ENCODE measurements at places on chromosomes 1 and 21.

- DNase-seq, result no peak
Measured at GRCh38 chr1:191490303-191490702, 668.0 kb upstream of the RGS18 start.

DNA sequence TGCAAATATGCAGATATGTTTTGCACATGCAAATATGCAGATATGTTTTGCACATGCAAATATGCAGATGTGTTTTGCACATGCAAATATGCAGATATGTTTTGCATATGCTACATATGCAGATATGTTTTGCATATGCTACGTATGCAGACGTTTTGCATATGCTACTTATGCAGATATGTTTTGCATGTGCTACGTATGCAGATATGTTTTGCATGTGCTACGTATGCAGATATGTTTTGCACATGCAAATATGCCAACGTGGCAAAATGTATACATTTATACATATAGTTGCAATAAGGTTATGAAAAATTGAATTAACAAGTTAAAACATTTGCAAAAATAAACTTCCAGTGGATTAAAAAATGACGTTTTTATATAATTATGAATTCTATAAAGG is 30.8 kb upstream of the TP53BP2 start:
- no peak for DNase-seq

DNA sequence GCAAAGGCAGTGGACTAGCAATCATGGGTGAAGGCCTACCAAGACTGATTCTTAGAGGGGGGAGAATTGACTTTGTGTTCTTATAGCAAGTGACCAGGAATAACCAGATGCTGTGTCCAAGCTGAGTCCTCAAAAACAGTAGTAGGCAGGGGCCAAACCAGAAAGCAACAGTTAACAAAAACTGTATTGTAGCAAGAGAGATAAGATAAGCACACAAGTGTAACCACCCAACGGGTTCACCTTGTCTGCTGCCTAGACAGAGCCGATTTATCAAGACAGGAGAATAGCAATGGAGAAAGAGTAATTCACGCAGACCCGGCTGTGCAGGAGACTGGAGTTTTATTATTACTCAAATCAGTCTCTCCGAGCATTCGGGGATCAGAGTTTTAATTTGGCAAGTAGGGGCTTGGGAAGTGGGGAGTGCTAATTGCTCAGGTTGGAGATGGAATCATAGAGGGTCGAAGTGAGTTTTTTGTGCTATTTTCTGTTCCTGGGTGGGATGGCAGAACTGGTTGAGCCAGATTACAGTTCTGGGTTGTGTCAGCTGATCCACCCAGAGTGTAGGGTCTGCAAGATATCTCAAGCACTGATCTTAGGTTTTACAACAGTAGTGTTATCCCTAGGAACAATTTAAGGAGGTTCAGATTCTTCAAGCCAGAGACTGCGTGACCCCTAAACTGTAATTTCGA is 8.3 kb upstream of the CSRP1 start:
- no peak for DNase-seq

GRCh38 chr1:2501041-2501819 is 25.1 kb downstream of the PLCH2 start:
- no peak for DNase-seq

DNA sequence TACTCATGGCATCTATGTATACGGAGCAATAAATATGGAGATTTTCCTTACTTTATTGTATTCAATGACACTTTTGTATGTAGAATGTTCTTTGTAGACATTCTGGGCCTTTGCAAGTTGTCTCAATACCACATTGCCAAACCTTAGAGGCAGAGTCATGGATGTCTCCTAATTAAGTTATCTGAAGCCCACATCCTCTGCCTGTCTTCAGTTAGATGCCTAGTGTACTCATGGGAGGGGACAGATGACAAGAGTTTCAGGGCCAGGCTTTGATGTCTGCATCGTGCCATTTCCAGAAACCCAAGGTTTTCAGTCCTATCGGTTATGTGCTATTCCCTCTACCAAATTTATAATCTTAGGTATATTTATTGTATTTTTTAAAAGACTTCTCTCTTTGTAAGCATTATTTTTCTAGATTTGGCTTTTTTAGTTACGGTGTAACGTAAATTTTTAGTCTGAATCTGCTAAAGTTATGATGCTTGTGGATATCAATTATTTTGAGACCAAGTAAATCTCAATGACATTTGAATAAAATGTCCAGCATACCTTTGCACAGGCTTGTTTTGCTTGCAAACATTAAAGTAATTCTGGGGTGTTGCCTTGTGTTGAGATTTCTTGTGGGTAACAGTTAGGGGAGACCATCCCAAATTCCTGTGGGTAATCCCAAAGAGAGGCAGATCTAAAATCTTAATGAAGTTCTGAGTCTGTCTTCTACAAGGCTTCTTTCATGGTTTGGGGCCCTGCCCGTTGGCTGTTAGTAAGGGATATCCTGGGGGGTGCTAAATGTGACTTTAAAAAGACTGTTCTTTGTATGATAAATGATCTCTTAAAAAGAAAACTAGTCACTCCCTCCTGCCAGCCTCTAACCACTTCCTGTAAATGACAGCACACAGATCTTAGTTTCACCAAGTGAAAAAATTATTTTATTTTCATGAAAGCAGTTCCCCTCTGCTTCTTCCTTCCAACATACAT is 8.0 kb upstream of the MACF1 start:
- no peak for DNase-seq

GRCh38 chr21:24204641-24205040 is 1402.6 kb downstream of the MRPL39 start:
- no peak for DNase-seq

DNA sequence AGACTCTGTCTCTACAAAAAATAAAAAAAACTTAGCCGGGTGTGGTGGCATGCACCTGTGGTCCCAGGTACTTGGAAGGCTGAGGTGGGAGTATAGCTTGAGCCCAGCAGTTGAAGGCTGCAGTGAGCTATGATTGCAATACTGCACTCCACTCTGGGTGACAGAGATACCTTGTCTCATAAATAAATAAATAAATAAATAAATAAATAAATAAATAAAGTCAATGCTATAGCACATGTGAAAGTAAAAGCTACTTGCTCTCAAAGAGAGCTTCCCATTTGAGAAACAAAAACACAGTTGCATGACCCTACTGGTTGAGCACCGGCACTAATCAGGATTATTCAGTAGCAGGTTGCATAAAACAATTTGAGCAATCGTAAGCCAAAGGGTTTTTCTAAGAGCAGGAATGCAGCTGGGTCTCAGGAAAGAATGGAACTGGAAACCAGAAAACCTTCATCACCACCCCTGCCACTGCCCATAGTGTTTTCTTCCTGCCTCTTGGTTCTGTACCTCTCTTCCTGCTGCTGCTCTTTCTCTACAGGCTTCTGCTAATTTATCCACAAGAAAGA is 29.3 kb upstream of the DNAH14 start:
- no peak for DNase-seq

DNA sequence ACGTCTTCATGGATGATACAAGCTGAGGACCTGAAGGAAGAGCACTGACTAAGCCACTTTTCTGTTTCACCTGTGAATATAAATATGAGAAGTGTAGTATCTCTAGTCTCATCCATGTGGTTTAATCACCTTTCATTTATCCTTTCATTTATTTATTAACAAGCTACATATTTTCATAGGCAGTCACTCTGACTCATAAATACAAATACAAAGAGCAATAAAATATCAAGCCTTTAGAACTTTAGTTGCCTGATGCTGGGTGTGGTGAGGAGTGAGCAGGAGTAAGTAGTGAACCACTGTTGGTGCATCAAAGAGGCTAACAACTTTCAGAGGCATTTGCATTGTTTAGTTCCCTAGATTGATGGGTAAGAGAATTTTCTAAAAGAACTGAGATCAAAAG is 269.0 kb upstream of the C1orf87 start:
- no peak for DNase-seq

GRCh38 chr1:54475357-54475881 is 69.2 kb upstream of the SSBP3 start:
- DNase-seq, result no peak

DNA sequence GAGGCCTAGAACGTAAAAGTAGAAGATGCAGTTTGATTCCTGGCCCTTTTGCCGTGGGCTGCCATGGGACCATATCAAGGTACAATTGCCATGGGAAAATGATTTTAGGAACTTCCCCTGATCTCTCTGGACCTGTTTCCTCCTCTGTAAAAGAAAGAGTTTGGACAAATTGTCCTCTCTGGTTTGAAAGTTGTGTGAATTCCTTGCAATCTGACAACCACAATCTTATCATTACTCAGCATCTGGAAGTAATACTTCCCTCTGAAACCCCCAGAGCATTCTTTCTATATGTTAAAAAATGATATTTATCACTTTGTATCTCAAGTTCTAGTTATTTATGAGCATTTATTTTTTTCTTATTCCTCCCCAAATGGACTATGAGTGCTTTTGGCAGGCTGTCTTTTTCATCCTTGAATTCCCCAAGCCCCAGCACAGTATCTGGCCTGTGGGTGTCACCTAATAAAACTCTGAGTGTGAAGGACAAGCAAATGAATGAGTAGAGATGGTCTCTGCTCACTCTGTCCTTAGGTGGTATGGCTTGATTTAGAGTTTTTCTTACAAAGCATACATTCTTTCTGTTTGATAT is 181.1 kb downstream of the DYRK1A start:
- DNase-seq, result no peak

- no peak for DNase-seq
Measured at GRCh38 chr1:244150665-244151064, 99.6 kb downstream of the ZBTB18 start.

DNA sequence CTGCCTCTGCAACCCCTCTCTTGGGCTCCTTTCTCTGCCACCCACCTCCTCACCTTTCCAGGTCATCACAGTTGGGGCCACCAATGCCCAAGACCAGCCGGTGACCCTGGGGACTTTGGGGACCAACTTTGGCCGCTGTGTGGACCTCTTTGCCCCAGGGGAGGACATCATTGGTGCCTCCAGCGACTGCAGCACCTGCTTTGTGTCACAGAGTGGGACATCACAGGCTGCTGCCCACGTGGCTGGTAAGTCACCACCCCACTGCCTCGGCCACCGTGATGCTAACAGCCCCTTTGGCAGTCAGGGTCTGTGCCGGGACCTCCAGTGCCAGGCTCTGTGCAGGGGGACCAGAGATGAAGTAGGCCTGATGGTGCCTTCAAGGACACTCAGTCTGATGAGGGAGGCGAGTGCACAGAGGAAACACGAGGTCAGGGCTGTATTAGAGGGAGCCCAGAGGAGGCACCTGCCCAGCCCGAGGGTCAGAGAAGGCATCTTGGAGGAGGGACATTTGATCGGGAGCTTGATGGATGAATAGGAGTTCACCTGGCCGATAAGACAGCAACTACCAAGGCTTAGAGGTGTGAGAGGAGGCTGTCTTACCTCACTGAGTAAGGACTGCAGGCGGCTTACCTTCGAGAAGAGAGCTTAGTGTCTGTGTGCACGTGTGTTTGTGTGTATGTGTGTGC is 18.1 kb downstream of the PCSK9 start:
- no peak for DNase-seq

DNA sequence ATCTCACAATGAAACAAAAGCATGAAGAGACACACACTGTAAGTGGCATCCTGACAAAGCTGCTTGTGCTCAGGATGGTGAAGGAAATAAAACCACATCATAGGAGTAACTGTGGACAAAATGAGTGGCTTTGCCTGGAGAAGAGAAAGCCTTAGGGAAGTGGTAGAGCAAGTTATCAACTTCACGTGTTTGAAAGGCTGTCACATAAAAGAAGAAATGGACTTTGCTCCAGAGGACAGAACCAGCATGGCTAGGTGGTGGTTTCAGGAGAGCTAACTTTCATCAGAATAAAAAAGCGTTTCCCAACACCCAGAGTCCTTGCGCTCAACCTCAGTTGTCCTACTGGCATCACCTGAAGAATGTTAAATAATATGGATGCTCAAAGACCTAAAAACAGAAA is 139.9 kb downstream of the SETD4 start:
- DNase-seq, result no peak

DNA sequence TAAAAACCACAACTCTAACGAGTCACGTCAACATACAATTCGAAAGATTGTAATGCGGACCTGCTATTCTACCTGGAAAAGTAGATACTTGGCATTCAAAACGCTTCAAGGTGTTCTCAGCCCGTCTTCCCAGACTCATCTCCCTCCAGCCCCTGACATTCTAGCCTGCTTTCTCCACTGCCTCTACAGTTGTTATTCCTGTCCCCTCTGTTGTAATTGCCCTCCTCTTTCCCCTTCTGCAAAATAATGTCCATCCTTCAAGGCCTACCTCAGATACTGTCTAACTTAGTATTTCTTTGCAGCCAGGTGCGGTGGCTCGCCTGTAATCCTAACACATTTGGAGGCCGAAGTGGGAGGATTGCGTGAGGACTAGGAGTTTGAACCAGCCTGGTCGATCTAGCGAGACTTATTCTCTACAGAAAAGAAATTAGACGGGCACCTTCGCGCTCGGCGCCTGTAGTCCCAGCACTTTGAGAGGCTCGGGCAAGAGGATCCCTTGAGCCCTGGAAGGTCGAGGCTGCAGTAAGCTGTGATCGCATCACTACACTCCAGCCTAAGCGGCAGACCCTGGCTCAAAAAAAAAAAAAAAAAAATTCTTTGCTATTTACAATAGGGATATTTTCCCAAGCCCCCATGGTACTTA is 756 bp upstream of the RBM34 start:
- no peak for DNase-seq

DNA sequence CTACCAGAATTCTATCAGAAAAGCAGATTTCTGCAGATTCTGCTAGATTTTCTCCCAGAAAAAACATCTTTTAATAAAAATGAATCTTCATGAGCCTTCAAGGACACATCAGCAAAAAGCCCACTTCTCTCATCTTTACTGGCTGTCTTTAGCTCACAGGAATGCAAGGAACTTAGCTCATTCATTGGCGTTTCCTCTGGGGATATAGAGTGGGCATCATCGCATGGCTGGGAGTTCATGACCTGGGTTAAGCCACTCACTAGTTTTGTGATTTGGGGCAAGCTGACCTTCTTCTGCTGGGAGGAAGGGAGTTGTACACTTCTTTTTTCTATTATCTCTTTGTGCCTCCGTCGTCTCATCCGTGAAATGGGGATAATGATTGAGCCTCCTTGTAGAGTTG is 149.7 kb downstream of the KAZN start:
- no peak for DNase-seq

DNA sequence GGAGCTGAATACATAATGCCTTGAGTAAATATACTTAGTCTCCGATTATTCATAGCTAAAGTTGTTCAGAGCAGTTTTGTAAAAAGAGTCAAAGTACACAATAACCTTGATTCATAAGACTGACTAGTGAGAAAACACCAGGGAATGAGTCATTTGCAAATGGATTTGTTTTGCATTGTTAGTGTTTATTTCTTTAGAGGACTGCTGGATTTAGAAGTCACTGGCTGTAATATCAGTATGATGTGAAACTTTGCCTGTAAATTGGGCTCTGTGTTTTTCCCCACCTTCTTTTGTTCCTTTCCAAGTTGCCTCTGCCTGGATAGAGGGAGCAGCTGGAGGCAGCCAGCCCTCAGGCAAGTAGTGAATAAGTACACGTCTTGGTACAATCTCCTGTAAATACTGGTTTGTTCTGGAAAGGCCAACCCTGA is 474.7 kb downstream of the NUF2 start:
- no peak for DNase-seq

GRCh38 chr1:9730096-9730901 is 78.8 kb downstream of the PIK3CD start:
- DNase-seq, result peak; percentile 38

GRCh38 chr1:193031431-193031830 is 27.7 kb downstream of the UCHL5 start:
- no peak for DNase-seq

- no peak for DNase-seq
Measured at GRCh38 chr1:15083578-15083977, 70.0 kb upstream of the TMEM51 start.

Data from C1 segment of cervical spinal cord (tissue), 14 donors.